ENCODE measurements at places on chromosomes 2 and 18.

DNA sequence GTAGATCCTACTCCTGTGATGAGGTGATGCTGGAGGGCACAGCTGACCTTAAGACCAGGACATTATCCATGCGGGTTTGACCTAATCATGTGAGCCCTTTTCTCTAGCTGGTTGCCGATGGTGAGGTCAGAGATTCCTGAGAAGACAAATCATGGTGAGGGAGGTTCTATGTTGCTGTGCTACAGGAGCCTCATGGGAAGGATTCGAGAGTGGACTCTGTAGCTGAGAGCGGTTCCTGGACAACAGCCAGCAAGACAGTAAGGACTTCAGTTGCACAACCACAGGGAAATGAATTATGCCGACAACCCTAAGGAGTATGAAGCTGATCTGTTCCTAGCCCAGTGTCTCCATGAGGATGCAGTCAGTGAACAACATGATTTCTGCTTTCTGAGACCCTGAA is 80.4 kb downstream of the EPB41L3 start:
- no peak for DNase-seq

- DNase-seq = no peak
Observed at GRCh38 chr2:207073412-207073800, 92.3 kb downstream of the KLF7 start.

DNA sequence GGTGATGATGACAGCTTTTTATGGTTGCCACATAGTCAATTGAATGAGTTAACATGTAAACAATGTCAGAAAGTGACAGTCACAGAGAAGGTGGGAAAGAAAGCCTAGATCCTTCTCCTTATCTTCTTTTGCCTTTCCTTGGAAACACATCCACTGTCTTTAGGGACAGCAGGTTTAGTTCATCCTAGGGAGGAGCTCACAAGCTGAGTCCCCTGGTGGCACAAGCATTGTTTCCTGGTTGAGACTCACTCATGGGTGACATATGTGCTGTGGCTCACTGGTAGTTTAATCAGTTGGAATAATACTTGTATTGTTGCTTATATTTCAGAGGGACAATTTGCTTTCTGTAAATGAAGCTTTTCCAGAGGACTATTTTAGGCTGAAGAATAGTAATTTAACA is 598.5 kb downstream of the CNTNAP5 start:
- no peak for DNase-seq

DNA sequence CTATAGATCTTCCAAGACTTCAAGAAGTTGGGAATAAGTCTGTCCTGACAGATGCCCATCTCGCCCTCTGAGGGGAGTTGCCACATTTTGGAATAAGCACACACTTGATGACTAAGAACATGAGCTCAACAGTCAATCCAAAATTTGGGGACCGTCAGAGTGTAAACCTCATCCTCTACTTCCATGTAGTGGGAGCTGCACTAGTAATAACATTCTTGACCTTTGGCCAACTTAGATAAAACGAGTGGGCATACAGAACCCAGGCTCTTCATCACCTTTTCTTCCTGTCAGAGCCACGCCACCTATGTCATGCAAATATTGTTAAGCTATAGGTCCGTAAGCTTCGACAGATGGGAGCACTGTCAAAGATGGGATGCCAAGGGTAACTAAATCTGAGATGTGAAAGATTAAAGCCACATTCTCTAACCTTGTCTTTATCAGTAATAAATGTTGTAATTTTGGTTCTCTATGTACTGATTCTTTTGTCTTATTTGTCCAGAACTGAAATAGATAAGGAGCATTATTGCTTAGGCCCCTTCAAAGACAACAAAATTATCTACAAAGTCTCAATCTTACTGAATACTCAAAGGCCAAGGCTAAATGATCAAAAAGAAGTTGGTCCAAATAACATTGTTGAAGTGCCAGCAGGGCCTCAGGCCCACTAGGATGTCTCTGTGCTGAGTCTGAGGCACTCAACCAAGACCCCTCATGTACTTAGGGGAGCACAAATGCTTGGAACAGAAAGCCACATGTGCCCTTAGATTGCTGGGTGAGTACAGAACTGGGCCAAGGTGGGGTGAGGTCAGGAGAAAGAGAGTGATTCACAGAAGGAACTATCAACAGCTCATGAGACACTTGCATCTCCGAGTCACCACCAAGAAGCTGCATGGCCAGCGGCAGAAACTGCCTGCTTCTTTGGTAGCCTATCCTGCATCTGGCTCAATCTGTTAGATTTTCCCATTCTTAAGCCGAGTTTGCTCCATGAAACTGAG is 15.0 kb downstream of the CDH2 start:
- DNase-seq = no peak

DNA sequence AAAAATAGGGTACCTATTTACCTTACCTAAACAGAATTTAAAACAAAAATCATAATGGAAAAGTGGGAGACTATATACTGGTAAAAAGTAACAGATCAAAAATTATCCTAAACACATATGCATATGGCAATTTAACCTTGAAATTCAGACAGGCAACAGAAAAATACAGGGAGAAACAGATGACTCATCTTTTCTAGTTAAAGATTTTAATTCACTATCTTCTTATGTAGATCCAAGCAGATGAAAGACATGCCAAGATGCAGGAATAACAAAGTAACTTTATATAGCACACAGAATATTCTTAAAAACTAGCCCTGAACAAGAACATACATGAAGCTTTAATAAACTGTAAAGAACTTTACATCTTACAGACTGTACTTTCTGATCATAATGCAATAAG is 30.9 kb downstream of the PRPF40A start:
- no peak for DNase-seq

DNA sequence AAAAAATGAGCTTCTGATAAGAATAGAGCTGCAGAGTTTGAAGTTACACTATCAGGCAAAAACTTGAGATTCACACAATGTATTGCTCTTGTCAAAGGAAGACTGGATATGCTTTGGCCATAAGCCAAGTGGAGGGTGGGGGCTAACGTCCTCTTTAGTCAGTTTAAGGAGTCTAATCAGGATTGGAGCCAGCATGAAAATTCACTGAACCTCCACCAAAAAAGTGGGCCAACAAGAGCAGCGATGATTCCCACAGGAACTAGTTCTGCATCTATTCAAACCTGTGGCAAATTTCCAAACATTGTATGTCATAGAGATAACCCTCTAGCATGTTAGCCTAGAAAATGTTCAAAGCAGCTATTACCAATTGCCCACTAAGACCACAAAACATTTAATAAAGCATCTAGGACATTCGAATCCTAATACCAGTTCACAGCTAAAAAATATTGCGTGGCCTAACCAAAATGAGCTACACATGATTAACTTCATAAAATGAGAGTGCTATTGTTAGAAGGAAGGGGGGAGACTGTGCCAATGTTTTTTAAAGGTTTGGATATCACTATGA is 43.5 kb upstream of the TMEM247 start:
- no peak for DNase-seq

DNA sequence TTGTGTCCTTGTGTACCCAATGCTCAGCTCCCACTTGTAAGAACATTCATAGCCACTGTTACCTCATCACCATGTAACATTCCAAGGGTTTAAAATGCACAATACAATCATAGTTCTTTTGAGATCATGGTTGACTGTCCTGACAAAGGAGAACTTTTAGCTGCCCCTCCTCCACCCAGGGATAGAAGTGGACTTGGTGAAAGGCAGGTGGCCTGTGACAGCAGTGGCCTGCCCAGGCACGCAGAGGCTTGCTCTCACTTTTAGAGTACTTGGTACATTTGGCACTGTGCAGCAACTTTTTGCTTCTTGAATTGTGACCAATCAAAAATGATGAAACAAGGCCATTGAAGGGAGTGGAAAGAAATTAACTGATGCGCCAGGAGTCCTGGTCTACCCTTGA is 108.7 kb downstream of the ANKRD44 start:
- DNase-seq = peak; percentile 71

GRCh38 chr2:240467659-240468302 is 32.3 kb downstream of the GPC1 start:
- no peak for DNase-seq

- peak; percentile 58 for DNase-seq
Observed at GRCh38 chr2:55418512-55419232, 984 bp downstream of the CCDC88A start.

GRCh38 chr2:25419678-25420242 is 78.0 kb upstream of the DNMT3A start:
- no peak for DNase-seq

GRCh38 chr2:18976168-18976961 is 382.1 kb downstream of the OSR1 start:
- DNase-seq = peak; percentile 80

Data from NCI-H510A treated with DMSO at 0.1 percent for 48 hours (cell line).